Gastroesophageal sphincter (tissue), 4 donors: ENCODE measurements at places on chromosomes 5 and 9. TPM values are rescaled to one million over a fixed set of nuclear protein-coding genes. Genes with fewer than 3 reads are reported as not detected.

Gene EPB41L4B
- total RNA-seq: 1.4 TPM

Gene C5orf52
- not detected for total RNA-seq

Gene IFNK
- total RNA-seq: not detected

Gene EMB
- total RNA-seq: 31.2 TPM

Gene CDKN2A
- total RNA-seq: 2.7 TPM

Gene FGD3
- total RNA-seq: 4.2 TPM

Gene APBB3
- total RNA-seq: 14.3 TPM

Gene DPYSL3
- 339 TPM for total RNA-seq

Gene C9orf153
- total RNA-seq: 0.47 TPM

Gene PCDHGA10
- total RNA-seq: 4.1 TPM

Gene NR5A1
- total RNA-seq: not detected

Gene GLRA1
- total RNA-seq: not detected

Gene SLC6A19
- not detected for total RNA-seq

Gene ABO
- 0.54 TPM for total RNA-seq

Gene ENTPD2
- 1.6 TPM for total RNA-seq

Gene DRD1
- total RNA-seq: not detected

Gene CA9
- not detected for total RNA-seq

Gene GKAP1
- total RNA-seq: 15.6 TPM

Gene LPAR1
- total RNA-seq: 55.3 TPM

Gene CMYA5
- total RNA-seq: 6.1 TPM

Gene B4GALT1
- 32.7 TPM for total RNA-seq

Gene MLANA
- not detected for total RNA-seq

Gene FAM151B
- total RNA-seq: 2.9 TPM

Gene PCDHB8
- 0.27 TPM for total RNA-seq

Gene IL9
- not detected for total RNA-seq

Gene ADAMTSL1
- 21.3 TPM for total RNA-seq

Gene PCDHGA4
- total RNA-seq: 2.4 TPM

Gene SPATA24
- 10.9 TPM for total RNA-seq

Gene TNFSF15
- 0.23 TPM for total RNA-seq

Gene PRDM9
- total RNA-seq: not detected

Gene EGFL7
- 50.1 TPM for total RNA-seq

Gene CORO2A
- 4.8 TPM for total RNA-seq

Gene AQP7
- total RNA-seq: 1.2 TPM

Gene DELE1
- total RNA-seq: 92.3 TPM

Gene ADGRD2
- total RNA-seq: not detected

Gene AK1
- total RNA-seq: 73.9 TPM

Gene FOXD4L5
- not detected for total RNA-seq

Gene IL3
- not detected for total RNA-seq

Gene SPACA9
- 8.2 TPM for total RNA-seq

Gene FOXD4L4
- not detected for total RNA-seq

Gene DOCK2
- total RNA-seq: 11.3 TPM

Gene PCDHGC4
- total RNA-seq: 12.9 TPM
